ENCODE measurements at places on chromosomes 7 and 10. TPM values are rescaled to one million over a fixed set of nuclear protein-coding genes. Genes with fewer than 3 reads are reported as not detected.

The SLC18A2 gene
- 0.02 TPM for total RNA-seq

The MMRN2 gene
- 1.8 TPM for total RNA-seq

The TMEM270 gene
- not detected for total RNA-seq

The CHST12 gene
- total RNA-seq: 18.8 TPM

- no peak for DNase-seq
Observed at GRCh38 chr7:43612128-43612527, 29.2 kb downstream of the STK17A start.

GRCh38 chr10:71790749-71791440 is 17.6 kb upstream of the VSIR start:
- DNase-seq: no peak

DNA sequence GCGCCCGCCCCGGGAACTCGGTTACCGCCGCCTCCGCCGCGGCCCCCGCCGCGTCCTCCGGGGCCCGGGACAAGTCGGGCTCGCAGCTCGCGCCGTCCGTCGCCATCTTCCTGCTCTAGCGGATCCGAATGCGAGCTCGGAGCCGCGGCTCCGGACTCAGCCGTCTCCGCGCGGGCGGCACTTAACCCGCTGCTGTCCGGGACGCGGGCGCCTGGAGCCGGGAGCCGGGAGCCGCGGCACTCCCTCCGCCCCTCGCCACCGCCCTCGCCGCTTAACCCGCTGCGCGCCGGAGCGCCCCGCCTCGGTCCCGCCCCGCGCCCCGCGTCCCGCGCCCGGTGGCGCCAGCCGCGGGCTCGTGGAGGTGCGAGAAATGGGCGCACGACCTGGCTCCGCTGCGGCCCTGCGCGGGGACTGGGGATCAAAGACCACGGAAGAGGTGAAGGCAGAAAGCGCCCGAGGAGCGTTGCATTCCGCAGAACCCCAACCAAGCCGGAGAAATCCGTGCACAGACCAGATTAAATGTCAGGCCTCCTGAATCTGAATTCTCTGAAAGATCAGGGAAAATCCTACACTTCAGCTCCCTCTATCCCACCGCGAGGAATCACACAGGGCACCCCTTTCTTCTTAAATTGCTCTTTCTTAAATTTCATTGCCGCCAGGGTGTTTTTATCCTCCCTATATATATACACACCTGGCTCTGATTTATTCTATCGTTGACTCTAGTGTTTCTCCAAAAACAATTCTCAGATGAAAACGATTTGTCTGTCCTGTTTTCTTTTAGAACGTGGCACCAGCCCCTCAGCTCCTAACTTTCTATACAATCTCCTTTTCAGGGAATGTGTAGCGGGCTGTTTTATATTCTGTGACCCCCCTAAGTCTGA is at the start of gene CTTNBP2:
CTTNBP2 (minus strand) TSS at position 132 of the 881 bp plus-strand sequence; CDS start at position 106, 26 bp downstream.
- DNase-seq: no peak

- no peak for DNase-seq
Observed at GRCh38 chr10:69459101-69459790, 8.0 kb downstream of the TSPAN15 start.

DNA sequence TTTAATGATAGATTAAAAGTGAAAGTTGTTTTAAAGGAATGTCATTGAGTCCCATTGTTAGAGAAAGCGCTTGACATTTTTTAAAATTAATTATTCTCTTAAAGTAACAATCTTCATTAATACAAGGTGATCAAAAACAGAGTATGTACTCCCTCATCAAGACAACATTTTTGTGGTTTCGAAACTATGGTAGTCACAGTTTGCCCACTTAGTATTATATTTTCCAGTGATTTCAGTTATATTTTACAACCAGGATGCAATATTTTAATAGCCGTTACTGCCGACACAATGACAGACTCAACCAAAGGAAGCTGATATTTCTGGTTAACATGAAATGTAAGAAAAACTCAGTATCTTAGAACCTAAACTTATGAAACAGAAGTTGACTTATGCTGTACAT is 31.3 kb downstream of the MKX start:
- no peak for DNase-seq

GRCh38 chr10:100987685-100988049 is 324 bp downstream of the TWNK start:
- no peak for DNase-seq

GRCh38 chr10:22646388-22646853 is 68.0 kb downstream of the PIP4K2A start:
- DNase-seq: no peak

DNA sequence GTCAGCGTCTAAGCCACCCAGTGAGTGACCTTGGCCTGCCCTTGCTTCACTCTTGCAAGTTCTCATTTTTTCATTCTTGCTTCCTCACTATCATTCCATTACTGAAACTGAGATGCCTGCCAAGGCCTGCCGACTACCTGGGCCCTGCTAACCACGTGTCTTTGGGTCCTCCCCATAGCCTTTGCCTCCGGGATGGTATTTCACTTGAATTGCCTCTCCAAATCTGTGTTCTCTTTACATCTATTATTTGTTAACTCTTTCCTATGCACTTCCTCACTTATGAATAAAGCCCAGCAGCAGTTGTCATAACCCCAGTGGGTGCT is 234.6 kb downstream of the SNX10 start:
- no peak for DNase-seq

- no peak for DNase-seq
Observed at GRCh38 chr10:104556831-104557230, 84.3 kb upstream of the SORCS3 start.

DNA sequence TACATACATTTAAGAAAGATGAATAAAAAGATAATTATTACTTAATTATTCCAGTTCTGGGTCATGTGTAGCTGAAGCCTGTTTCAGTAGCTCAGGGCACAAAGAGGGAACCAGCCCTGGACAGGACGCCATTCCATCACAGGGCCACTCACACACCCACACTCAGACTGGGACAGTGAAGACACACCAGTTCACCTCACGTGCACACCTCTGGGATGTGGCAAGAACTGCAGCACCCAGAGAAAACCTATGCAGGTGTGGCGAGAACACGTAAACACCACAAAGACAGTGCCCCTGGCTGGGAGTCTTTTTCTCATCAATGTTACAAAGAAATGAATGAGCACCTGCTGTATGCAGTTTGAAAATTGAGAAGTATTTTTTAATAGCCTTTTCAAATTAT is 1.6 kb upstream of the IDI1 start:
- DNase-seq: no peak

GRCh38 chr10:98404571-98405359 is 10.2 kb downstream of the PYROXD2 start:
- DNase-seq: peak; percentile 35

DNA sequence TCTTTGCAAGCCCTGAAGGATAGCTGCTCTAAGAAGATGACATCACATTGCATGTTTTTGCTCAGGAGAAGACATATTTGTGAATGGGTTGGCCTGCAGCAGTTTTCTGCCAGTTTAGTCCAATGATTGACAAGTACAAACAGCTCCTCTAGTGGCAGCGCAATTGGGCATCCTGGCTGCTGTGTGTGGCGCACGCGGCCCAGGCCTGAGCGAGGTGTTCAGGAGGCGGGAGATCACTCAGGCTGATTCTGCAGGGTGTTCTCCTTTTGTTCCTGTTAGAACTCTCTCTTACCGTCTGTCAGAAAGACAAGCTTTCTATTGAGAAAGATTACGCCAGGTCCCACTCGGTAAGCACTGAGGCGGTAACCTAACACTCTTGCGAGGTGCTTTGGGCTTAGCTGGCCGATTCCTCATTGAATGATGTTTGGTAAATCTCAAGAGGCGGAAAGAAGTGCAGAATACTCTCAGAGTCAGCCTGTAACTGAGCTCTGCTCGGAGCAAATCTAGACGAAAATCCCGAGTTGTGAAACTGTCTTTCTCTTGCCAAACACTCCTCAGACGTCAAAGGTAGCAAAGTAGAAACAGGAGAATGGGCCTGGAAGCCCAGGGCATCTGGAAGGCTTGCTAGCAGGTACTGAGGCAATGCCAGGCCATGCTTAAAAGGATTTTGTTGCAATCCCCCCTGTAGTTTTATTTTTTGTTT is 219.2 kb upstream of the BMPER start:
- peak; percentile 32 for DNase-seq

Data from H4 (cell line).